ENCODE measurements at places on chromosomes 13 and 19.
A peak's percentile ranks its signal among the peaks of the same experiment; 100 is the strongest.

DNA sequence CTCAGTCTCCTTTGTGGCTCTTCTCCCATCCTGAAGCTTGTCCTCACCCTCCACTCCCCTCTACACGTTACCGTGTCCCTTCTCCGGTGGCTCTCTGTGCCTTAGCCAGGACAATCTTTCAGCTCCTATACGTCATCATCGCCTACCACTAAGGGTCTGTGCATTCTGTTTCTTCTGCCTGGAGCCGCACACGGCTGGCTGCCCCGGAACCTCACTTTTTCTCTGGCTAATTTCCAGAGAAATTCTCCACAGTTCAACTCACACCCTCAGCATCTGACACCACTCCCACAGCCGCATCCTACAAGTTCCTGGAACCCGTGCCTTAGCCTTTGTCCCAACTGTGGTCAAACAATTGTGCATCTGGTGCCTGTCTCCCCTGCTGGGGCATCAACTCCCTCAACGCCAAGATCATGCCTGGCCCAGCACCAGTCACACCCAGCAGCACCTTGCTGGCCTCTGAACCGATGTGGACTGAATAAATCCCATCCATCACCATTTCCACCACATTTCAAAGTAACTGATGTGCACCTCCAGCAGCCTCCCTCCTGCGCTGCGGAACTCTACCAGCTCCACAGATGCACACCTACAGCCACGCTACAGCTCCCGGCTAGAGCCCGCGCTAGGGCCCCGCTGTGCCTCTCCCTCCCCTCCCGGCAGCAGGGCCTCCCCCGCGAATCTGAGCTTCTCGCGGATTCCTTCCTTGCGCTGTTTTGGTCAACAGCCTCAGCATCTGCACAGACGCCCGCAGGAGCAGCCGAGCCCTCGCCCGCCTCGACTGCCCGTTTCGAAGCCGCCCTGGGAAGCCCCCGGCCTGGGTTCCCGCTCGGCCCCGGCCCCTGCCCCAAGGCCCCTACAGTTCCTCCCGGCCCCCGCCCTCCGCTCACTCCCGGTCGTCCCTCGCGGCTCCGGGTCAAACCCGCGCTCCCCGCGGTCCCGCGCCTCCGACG, 689 bp downstream of the DCUN1D2 start:
- DNase-seq: peak; percentile 78

DNA sequence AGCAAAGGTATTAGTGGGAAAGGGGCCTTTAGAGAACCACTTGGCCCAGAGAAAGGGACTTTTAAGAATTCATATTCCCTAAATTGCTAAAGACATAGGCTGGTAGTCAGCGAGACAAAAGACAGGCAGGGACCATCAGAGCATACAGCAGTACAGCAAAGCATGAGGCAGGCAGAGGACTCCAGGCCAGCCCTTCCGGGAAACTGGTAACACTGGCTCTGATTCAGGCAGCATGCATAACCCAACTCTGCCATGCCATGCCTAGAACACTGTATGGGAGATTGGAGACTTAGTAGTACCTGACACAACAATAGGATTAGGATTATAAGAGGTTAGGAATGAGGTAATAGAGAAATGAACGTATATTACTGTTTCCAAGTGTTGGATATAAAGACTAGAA, 34.9 kb downstream of the CAB39L start:
- no peak for DNase-seq

DNA sequence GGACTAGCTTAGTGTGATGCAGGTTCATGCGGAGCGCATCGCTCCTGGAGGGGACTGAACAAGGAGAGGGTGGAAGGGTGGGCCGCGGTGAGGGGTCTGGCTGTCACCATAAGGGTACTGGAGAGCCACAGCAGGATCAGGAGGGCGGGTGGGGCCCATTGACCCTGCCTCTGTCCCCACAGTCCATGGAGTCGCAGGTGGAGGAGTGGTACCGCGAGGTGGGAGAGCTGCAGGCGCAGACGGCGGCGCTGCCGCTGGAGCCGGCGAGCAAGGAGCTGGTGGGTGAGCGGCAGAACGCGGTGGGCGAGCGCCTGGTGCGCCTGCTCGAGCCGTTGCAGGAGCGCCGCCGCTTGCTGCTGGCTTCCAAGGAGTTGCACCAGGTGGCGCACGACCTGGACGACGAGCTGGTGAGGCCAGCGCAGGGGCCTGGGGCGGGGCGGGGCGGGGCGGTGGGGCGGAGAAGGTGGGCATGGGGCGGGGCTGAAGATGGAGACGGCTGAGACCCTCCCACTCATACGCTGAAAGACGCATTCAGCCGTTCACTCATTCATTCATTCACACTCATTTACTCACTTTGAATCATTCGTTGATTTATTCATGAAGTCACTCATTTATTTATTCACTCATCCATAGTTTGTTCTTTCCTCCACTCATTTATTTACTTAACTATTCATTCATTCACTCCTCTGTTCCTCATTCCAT, 27.5 kb upstream of the SHKBP1 start:
- DNase-seq: peak; percentile 79

DNA sequence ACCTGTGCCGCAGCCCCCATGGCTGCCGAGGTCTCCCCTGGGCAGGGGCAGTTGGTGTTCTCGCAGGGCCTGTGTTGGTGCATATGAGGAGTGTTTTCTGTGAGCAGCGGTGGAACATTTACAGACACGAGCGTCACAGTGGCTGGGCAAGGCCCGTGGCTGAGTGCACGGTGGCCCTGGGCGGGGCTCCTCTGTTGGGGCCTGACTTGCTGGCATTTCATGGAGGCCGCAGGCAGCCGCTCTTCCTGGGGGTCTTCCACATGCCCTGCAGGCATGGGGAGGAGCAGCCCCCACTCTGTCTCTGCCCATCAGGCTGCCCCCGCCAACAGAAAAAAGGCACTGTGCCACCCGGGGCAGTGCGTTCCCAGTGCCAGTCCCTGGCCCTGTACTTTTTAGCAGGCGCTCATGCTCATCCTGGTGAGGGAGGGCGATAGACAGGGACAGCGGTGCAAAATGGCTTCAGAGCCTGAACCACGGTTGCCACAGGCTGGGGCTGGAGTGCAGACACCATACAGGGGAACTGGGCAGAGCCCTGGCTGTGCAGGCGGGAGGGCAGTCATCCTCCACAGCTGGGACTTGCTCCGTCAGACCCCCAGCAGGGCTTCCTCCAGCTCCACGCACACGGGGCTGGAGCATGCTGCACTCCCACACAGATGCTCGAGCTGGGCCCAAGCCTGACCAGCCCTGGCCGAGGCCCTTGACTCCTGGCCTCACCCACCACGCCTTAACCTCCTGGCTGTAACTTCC, 23.5 kb downstream of the TFDP1 start:
- no peak for DNase-seq

GRCh38 chr19:5782945-5783919, 1.3 kb downstream of the PRR22 start:
- DNase-seq: no peak

DNA sequence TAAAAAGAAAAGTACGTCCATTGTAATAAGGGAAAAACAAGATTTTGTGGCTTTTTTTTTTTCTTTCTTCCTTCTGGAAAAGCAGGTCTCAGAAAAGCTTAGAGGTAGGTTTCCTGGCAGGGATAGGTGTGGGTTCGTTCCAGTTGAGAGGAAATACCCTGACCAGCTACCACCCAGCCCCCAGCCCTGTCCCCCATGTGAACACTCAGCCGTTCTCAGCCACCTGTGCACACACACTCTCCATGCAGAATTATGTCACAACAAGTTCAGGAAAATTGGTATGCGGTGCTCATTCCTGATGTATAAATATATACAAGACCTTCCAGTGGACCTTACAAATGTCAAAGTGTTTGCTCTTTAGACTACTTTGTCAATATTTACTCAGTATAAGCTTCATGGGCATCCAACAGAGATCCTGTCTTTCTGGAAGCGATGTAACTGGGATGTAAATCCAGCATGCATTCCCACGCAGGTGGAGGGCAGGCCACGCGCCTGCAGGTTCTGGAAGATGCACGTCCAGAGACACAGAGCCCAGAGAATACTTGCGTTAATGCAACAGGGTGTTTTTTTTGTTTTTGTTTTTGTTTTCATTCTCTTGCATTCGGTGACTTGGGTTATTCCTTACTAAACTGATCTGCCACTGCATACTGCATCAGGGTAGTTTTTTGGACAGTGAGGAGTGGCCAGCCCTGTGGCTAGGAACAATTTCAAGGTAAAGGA, 68.8 kb downstream of the TSHZ3 start:
- DNase-seq: no peak

DNA sequence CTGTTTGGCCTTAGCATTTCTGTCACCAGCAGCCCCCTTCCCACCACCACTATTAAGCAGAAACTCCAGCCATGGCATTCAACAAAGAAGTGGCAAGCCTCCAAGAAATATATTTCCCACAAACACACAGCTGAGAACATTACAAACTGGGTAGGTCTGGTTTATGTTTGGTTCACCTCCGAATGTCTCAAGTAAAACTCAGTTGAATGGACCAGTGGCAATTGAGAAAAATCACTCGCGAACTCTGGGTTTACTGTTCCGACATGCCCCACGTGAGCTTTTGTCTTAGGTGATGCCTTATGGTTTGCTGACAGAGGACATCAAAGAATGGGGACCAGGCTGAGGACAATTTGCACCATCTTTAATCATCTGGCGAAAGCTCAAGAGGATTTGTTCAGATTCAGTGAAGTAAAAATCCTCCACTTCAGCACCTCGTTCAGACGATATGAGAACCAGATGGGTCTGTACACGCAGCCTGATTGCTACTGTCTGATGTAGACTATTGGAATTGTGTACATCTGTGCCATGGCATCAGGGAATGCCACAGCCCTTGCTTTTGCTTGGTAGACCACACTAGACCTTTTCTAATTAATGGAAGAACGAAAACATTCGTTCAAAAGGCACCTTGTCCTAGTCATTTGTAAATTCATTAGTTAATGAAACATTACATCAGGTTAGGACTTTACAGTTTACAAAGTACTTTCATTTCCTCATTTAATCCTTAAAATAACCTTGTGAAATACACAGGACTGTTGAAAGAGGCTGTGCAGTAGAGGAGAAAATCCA, 59.4 kb downstream of the SLC10A2 start:
- no peak for DNase-seq

DNA sequence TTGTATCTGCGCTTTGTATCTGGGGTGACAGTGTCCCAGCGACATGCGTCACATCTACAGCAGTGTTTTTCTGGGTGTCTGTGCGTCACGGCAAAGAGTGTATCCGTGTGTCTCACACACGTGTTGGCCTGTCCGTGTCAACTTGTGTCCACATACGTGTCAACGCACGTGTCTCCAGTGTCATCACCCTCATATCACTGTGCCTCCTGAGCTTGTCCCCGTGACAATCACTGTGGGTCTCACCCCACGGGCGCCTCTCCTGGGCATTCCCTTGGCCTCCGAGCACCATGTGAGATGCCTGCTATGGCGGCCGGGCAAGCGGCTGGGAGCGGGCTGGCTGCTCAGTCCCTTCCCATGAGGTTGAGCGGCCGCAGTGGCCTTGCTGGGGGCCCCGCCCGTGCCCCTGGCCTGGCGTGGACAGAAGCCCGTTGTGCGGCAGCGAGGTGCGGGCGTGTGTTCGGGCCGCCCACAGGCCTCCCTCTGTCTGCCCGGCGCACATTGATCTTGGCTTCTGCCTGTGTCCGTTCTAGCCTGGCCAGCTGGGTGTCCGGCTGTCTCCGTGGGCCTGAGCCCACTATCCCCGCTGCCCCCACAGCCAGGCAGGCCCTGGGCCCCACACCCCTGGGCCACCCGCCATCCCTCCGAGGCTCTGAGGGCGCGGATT, 6.4 kb downstream of the NFIX start:
- DNase-seq: no peak

DNA sequence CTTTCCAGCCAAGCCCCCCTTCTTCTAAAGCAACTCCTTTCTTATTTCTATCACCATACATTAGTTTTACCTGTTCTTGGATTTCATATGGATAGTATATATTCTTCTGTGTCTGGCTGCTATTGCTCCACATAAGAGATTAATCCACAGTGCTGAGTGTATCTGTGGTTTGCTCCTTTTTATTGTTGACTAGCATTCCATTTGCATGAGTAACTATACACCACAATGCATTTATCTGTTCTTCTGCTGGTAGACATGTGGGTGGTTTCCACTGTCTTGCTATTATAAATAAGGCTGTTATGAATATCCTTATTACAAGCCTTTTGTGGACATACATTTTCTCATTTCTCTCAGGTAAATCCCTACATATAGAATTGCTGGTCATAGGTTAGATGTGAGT, 138.2 kb downstream of the SLC7A1 start:
- DNase-seq: no peak

- no peak for DNase-seq
Measured at GRCh38 chr13:106710266-106710665, 142.3 kb upstream of the ARGLU1 start.

DNA sequence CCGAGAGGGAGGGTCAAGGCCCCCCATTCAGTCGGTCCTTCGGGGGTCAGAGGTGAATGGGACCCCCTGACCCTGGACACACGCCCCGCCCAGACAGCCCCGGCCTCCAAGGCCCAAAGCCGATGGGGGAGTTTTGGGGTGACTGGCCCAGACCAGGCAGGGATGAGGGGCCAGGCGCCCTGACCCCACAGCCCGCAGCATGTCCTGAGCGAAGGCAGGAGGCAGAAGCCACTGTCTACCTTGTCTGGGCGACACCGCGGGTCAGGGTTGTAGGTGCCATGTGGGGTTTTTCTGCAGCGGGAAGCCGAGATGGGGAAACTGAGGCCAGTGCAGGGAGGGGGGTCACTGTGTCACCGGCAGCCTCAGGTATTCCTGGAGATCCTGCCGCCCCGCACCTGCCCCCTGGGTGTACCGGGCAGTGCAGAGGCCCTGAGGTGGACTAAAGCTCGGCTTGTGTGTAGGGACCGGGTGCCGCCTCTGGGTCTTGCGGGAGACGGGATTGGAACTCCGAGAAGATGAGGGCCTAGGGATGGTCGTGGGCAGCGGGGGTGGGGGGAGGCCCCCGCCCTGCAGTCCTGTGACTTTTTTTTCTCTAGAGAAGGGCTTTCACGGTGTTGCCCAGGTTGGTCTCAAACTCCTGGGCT, 8.5 kb downstream of the ARID3A start:
- DNase-seq: no peak

DNA sequence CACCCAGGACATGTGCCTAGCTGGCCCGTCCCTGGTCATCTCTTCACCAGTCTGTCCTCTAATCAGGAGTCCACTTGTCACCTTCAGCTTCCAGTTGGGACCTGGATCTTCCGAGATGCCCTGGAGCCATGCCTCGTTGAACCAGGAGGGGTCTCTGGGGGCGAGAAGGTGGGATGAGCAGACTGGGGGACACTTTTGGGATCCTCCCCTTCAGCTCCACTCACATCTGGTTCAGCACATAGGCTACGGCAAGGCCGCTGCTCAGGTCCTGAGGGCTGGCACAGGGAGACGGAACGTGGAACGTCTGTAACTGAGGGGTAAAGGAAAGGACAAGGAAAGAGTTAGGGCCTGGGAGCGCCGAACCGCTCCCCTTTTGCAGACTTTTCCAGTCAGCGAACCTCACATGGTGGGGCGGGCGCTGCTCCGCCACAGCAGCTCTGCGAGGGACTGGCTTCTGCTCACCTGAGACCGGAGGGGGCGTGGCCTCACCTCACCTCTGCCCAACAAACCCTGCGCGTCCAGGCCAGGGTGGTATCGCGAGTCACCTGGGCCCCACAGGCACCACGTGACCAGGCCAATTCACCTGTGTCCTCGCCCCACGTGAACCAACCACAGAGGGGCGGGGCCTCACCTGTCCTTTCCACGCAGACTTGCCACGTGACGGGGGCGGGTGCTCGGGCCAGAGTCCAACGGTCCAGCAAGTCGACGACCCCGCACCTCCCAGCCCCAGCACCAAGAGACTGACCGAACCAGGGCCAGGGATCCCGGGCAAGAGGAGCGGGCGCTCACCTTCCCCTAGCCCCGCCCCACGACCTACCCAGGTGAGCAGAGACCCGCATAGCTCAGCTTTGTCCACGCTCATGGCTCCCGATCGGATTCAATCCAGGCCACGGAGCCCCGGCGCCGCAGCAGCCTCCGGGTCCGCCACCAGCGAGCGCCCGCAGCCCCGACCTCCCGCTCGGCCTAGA, at the start of gene HOOK2:
HOOK2 (minus strand) TSS at position 965 of the 968 bp plus-strand sequence; CDS start at position 862, 103 bp downstream.
- no peak for DNase-seq

Data from retina (tissue), 1 donor.